ENCODE measurements at places on chromosomes 11 and 22.

GRCh38 chr11:20021771-20022362, 138.4 kb downstream of the DBX1 start:
- DNase-seq: no peak

- DNase-seq: peak; percentile 65
Measured at GRCh38 chr11:1693327-1694063, 3.5 kb upstream of the KRTAP5-6 start.

GRCh38 chr22:30600921-30601320, 6.1 kb upstream of the TCN2 start:
- DNase-seq: no peak

DNA sequence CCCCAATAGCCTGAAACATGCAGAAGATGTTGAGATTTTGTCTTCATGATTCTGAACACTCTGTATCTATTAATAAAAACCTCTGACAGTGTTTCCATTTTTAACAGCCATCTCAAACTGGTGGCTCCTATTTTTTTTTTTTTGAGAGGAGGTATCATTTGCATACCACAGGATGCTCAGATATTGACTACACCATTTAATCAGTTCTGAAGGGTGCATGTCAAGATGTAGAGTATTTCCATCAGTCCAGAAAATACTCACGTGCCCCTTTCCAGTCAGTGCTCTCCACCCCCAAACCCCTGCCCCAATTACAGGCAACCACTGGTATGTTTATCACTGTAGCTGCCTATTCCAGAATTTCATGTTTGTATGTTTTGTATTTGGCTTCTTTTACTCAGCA, 85.3 kb upstream of the SORL1-AS1 start:
- no peak for DNase-seq

All from fibroblast of skin of right quadriceps (primary cell).